Right renal cortex interstitium (tissue), 3 donors: ENCODE measurements at places on chromosomes 11 and 22. TPM values are rescaled to one million over a fixed set of nuclear protein-coding genes. Genes with fewer than 3 reads are reported as not detected.

The APOL6 gene
- polyA plus RNA-seq = 4.1 TPM

The NXPE2 gene
- polyA plus RNA-seq = 0.37 TPM

The LIF gene
- 1.4 TPM for polyA plus RNA-seq

The LDHA gene
- 273 TPM for polyA plus RNA-seq

The SLC5A12 gene
- 70.1 TPM for polyA plus RNA-seq

The OR5B21 gene
- not detected for polyA plus RNA-seq

The FOXRED1 gene
- polyA plus RNA-seq = 30.1 TPM

The RPS6KA4 gene
- polyA plus RNA-seq = 8.7 TPM

The EHF gene
- 30.2 TPM for polyA plus RNA-seq

The FAT3 gene
- 7.2 TPM for polyA plus RNA-seq

DNA sequence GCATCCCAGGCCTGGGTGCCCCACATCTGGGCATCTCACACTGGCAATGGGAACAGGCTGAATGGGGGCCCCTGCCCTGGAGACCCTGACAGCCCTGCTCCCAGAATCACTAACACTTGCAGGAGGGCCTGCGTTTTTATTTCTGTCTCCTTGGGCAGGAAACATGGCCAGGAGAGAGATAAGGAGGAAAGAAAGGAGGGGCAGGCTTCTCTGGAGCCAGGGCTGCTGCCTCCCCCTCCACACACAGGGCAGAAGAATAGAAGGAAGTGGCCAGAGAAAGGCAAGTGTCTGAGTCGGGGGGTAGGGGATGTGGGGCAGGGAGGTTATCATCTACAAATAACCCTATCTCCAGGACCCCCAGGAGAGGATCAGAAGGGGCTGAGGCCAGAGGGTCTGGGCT lies 25.5 kb upstream of the TSPAN18 start:
- no peak for DNase-seq

DNA sequence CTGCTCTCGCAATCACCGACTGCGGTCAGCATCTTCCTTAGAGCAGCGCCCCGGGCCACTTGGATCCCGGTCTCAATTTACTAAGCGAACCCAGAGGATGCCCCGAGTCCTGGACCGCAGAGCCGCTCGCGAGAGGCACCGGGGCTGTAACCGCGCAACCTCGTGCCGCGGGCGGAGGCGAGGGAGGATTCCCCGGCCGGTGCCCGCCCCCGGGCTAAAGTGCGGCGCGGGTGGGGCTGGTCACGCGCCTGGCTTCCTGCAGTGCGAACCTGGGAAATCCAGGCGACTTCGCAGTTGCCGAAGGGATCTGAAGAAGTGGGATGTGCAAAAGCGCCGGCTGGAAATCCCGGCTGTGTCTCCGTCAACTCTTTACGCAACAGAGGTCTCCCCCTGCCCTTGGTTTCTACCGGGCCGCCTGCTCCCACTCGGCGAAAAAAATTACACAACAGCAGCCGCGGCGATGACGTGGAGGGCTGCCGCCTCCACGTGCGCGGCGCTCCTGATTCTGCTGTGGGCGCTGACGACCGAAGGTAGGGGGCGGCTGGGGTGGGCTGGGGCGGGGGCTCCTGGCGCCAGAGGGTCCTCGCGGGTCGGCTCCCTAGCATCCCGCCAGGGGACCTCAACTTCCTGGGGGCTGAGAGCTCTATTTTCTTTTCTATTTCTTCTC lies at the start of gene NCR3LG1:
NCR3LG1 (plus strand) TSS at position 291 of the 667 bp plus-strand sequence; CDS start at position 461, 170 bp downstream.
- DNase-seq = no peak

DNA sequence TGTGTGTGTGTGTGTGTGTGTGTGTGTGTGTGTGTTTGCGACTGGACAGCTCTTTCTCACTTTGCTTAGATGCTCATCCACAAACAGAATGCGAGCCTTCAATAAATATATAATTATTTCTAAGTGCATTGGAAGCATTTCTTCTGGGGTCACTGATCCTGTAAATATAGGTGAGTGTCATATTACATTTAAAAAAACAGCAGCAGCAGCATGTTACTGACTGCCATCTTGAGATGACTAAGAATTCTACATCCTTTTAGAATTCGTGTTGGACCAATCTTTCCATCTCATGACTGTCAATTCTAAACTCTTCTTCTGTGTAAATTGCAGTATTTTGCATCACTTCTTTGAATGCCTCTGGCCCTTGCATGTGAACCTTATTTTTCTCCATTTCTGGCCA lies 238.0 kb upstream of the DDI1 start:
- DNase-seq = no peak

- DNase-seq = no peak
Measured at GRCh38 chr11:124899383-124900145, 1.9 kb upstream of the ROBO4 start.

DNA sequence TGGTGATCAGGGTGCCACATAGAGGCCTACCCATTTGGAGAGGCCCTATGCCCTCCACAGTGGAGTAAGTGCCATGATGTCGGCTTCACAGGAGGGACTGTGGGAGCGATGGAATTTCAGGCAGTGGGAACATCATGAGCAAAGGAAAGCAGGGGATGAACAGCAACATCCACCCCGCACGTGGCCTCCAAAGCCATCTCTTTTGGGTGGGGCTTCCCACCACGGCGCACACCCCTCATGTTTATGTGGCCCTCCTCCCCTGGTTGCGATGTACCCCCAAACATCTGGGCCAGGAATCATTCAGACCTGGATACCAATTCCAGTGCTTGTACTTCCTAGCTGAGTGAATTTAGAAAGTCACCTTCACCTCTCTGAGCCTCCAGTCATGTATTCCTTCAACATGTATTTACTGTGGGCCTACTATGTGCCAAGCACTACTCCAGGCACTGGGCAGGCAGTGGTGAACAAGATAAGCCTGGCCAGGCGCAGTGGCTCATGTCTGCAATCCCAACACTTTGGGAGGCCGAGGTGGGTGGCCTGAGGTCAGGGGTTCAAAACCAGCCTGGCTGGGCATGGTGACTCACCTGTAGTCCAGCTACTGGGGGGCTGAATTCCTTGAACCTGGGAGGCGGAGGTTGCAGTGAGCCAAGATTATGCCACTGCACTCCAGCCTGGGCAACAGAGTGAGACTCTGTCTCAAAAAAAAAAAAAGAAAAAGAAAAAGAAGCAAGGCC lies 1.8 kb upstream of the MAFF start:
- DNase-seq = no peak

DNA sequence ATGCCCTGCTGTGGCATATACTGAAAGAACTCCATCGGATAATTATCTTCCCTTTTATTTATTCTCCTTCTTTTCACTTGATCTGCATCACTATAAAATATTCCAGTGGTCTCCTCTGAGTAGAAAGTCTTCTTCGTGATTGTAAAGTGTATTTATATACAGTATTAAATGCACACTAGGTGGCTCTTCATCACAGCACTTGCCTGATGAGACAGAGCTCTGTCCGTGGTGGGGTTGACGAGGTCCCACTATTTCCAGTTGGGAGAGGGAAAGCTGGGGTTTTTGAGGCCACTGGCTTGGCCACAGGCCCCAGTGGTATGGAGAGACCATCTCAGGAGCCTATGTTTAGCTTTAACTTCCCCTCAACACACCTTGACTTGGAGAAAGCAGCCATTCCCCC lies 31.6 kb upstream of the ZBTB16 start:
- DNase-seq = no peak

GRCh38 chr11:61067782-61068446 lies 34.4 kb upstream of the CD5 start:
- no peak for DNase-seq

DNA sequence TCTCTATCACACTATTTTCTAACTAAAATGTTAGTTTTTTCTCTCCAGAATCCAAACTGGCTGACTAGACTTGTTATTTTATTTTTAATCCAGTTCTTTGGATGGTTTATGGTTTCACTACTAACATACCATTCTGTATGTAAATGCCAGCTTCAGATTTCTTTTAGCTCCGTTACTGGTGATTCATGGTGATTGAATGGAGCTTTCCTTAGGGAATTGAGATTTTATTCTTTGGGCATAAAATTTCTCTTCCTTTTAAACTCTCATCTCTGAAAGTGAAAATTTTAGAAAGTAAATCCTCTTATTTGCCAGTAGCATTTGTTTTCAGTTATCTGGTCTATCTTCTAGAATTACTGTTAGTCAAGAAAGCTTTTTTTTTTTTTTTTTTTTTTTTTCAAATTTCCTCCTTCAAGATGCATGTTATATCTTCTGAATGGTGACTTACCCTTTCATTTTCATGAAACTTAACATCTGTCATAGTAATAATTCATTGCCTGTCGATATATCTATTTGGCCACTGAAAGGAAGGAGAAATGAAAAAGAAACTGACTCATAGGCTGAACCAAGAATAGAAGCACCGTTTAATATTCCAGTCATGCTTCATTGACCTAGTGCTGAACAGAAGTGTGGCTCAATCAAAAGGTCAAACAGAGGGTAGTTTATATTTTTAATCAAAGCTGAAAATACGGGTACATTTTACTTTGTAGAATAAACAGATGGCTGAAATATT lies 6.4 kb downstream of the ENDOD1 start:
- no peak for DNase-seq

- peak; percentile 47 for DNase-seq
Measured at GRCh38 chr11:30917859-30918478, 331.8 kb upstream of the MPPED2 start.

- DNase-seq = no peak
Measured at GRCh38 chr22:20741634-20742581, 32.0 kb upstream of the SERPIND1 start.

DNA sequence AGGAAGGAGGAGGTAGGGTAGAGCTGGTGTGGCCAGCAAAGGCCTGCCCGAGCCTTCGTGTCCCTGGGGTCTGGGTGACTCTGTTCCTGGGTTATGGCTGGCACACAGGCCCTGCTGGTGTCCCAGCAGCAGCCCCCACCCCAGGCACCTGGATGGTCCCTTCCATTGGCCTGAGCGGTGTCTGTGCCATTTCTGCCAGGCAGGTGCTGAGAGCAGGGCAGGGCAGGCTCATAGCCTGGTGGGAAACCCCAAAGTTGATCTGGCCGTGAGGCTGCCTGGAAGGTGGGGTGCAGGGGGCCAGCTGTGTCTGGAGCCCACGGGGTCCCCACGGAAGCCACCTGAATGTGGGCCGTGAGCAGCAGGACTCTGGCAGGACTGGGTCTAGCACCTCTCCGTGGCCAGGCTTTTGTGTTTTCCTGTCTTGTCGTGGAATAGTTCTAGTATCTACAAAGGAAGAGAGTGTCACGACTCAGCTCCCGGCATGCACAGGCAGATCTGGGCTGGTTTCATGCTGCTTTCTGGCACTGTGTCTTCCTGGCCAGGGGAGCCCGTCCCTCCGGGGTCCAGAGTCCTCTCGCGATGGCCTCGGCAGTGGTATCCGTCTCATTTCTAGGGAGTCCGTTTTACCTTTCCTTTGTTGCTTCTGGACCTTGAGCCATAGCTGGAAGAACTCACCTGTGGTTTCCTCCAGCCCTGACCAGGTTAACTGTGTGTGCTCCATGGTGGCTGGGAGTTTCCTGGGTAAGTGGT lies 83.7 kb downstream of the KCNQ1 start:
- no peak for DNase-seq

GRCh38 chr11:27401280-27401832 lies 38.3 kb upstream of the CCDC34 start:
- DNase-seq = no peak

GRCh38 chr22:46451741-46452140 lies 85.7 kb downstream of the CELSR1 start:
- no peak for DNase-seq

GRCh38 chr11:42171046-42171445 lies 711.6 kb upstream of the LRRC4C start:
- DNase-seq = no peak

DNA sequence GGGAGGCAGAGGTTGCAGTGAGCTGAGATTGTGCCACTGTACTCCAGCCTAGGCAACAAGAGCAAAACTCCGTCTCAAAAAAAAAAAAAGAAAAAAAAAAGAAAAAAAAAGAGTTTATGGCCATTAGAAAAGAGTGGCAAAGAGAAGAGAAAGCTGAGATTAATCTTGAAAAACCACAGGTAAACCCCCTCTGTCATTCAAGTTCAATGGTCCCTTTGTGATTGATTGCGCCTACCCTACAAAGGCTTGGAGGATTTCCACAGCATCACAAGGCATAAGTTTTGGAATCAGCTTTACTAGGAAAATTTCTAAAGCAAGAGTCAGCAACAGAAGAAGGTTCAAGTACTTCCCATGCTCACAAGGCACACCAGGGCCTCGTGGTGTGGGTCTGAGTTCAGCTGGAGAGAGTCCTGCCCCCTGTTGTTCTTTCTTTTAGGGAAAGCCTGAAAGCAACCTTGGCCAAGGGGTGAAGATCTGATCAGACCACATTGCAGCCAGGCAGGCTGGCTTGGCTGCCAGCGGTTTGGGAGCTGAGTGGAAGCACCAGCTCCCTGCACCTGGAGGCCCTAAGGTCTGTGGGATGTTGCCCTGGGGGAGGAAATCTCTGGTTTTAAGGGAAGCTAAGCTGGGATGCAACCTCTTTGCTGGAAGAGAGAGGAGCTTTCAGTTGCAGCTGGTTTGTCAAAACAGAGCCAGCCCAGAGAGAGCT lies 41.8 kb downstream of the SLN start:
- no peak for DNase-seq

- DNase-seq = no peak
Measured at GRCh38 chr22:43313244-43313889, 29.8 kb downstream of the SCUBE1 start.

- no peak for DNase-seq
Measured at GRCh38 chr22:41362615-41363014, 19.1 kb upstream of the TEF start.

- no peak for DNase-seq
Measured at GRCh38 chr22:50157709-50158375, 12.7 kb upstream of the PANX2 start.

- DNase-seq = no peak
Measured at GRCh38 chr11:117738246-117738957, 58.6 kb downstream of the DSCAML1 start.

GRCh38 chr22:25350551-25350971 lies 131.1 kb downstream of the CRYBB2 start:
- DNase-seq = no peak

DNA sequence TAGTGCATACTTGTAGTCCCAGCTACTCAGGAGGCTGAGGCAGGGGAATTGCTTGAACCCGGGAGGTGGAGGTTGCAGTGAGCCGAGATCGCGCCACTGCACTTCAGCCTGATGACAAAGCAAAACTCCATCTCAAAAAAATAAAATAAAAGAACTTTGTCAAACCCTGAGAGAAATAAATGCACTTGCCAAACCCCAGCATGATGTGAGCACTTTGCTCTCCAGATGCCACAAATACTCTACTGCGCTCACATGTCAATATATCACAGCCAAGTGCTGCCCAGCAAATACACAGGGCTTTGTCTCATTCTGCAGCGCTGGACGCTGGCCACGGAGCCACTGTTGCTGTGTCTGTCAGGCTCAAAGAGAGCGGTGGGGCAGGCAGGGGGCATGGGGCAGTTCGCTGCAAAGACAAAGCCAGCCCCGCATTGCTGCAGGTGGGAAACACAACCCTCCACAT lies 45.1 kb downstream of the AHNAK start:
- DNase-seq = no peak

GRCh38 chr11:69221086-69221485 lies 65.4 kb downstream of the SMIM38 start:
- no peak for DNase-seq

GRCh38 chr11:75797792-75798191 lies 17.2 kb upstream of the UVRAG start:
- DNase-seq = no peak

DNA sequence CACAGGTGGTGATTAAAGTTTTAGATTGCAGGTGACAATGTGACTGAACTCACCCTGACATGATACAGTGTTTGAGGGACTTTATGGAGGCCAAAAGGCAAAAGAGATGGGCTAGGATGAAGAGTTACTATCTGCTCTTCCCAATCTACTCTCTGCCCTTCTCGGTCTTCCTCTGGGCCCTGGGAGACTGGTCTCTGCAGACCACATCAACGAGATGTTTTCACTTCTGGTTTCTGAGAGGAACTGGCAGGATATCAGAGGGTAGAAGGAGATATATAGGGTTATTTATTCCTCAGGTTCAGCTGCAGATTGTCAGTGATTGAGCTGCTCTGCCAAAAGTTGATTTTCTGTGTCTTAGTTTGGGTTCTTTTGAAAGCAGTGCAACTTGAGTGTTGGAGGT lies 32.4 kb upstream of the CD44 start:
- no peak for DNase-seq
